Stromal cell of bone marrow (primary cell): ENCODE measurements at places on chromosomes 7 and 10.
A peak's percentile ranks its signal among the peaks of the same experiment; 100 is the strongest.

GRCh38 chr10:70815504-70816219, at the start of gene SGPL1:
SGPL1 (plus strand) TSS chr10:70815948; CDS start chr10:70816854, 906 bp downstream.
- DNase-seq = peak; percentile 63

DNA sequence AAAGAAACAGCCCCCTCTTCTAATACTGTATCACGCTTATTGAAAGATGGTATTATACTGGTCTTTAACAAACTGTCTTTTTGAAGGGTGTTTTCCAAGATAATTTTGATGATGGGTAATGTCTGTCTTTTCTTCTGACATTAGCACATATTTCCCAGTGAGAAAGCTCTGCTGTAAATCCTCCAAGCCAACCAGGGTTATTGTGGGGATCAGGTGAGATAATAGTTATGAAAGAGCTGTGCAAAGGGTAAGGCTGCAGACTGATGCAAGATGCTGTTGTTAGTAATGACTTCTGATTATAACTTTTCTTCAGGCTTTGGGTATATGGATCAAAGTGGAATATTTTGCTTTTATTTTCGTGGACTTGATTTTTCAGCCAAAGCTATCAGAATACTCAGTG, 581.7 kb downstream of the REEP3 start:
- DNase-seq = no peak

DNA sequence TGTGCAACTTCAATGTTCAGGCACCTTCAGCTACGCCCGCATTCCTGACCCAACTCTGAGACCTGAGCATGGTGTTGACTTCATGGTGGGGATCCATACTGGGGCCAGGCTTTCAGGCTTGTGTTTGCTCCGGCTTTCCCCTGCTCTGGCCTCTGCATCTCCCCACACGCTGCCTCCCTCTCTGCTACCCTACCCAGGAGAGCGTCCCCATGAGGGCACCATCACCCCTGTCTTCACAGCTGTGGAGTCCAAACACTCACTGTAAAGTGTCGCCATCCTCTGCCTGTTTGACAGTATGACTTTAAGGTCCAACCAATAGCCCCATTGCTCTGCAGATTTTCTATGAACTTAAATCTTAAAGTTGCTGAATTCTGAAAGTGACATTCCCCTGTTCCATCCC, 199.0 kb upstream of the GRB10 start:
- DNase-seq = no peak

DNA sequence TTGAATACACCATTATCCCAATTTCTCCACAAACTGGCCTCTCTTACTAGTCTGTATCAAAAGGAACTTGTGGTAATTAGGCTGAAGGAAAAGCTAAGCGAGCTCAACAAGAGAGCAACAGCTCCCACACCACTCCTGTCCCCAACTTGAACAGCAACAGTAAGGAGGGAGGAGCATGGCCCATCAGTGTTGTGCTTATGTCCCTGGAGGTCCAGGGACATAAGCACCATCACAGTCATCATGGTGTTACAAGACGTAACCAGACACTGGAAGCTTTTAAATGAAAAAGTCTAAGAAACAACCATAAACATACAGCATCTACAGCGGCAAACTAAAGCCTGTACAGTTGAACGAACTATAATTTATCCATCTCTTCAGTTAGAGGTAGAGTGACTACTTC, 989 bp downstream of the ERLIN1 start:
- no peak for DNase-seq

DNA sequence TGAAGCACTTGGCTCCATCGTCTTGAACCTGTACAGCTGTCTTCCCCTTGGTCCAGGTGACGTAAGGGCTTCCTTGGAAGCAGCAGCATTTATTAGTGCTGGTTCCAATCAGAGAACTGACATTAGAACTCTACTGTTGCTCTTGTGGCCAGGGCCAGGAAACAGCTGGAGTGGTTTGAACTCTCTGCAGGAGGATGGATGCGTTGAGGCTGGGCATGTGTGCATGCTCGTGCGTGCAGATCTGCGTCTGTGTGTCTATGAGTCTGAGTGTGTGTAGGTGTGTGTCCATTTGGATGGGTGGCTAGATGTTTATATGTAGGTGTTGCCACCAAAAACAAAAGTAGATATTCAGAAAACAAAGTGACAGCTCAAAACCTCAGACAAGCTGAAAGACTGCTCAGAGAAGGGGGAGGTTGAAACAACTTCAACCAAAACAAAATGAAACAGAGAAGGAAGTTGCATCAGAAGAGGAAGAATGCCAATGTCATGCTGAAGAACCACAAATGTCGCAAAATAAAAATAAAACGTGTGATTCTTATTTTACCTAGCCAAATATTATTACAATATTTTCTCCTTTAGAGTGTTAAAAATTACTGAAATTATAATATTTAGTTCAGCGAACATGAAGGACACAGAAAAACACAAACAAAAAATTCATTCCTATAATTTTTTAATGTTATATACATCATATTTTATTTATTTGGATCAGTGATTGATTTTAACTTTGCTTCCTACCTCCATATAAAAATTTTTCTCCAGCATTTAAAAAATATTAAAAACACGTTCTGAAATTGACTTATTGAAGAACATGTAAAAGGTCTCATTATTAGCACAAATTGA, 96.1 kb upstream of the MKLN1 start:
- peak; percentile 44 for DNase-seq

DNA sequence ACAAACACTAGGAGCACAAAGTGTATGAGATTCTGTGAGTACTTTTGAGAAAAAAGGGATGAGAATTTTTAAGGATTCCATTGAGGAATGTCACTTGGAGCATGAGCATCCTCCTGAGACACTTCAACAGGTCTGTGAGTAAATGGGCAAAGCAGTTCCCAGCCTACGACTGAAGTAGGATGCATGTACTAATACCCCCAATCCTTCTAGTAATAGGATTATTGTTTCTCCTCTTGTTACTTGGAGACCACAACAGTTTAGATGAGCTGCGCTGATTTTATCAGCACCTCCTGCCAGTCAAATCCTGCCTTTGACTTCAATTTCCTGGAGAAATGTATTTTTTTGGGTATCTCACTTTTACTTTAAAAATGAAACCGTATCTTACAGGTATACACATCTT, 820 bp downstream of the BBS9 start:
- DNase-seq = no peak

DNA sequence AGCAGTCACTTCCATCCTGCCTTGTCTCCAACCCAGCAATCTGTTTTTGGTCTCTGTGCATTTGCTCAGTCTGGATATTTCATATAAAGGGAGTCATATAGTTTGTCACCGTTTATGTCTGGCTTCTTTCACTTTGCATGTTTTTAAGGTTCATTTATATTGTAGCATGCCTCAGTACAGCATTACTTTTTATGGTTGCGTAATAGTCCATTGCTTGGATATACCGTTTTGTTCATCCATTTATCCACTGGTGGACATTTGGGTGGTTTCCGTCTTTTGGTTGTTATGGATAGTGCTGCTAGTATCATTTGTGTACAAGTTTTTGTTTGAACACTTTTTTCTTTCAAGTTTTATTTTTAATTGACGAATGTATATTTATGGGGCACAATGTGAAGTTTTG, 18.2 kb downstream of the TBC1D12 start:
- no peak for DNase-seq

DNA sequence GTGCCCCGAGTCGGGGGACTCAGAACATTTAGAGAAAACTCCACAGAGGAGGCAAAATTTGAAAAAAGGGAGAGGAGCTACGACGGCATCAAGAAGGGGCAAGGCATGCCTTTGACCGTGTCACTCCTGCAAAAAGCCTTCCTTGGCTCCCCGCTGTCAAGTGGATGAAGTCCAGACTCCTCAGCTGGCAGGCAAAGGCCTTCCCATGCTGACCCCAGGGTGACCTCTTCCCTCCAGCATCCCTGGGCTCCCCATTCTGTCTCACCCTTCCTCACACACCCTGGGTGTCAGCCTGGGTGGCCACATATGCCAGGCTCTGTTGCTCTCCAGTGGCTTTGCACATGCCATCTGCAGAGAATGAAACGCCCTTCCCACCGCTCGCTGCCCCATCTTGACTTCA, 88.4 kb upstream of the ZMIZ1 start:
- DNase-seq = no peak

DNA sequence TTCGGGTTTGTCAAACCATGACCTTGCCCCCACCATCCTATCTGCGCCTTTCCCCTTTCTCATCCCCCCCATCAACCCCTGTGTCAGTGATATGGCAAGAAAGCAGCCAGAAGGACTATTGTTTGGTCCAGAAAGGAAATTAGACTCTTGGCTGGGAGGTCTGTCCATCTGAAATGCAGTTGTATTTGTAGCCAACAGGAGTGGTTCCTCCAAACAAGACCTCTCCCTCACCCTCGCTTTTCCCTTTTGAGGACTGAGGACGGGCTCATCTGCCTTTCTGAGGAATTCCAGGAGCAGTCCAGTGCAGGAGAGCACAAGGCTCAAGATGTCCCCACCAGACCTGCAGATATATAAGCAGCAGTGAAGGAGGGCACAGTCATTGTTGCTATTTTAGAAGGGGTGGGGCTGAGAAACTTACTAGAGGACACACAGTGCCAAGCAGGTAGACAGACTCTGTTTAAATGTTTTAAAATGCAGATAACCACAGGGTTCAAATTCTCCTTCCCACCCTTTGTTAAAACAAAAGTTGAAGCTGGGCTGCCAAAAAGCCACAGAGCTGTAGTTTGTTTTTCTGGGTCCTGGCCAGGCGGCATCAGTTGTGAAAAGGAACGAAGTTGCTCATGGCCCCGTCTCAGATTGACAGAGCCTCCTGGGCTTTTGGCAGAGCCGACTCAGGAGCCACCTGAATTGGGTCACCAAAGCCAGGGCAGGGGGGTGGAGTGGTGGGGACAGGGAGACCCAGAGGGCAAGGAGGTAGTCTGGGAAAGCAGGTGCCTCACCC, 37.3 kb downstream of the CYP17A1 start:
- no peak for DNase-seq

- DNase-seq = no peak
Measured at GRCh38 chr7:101506531-101506930, 122.6 kb downstream of the MYL10 start.

DNA sequence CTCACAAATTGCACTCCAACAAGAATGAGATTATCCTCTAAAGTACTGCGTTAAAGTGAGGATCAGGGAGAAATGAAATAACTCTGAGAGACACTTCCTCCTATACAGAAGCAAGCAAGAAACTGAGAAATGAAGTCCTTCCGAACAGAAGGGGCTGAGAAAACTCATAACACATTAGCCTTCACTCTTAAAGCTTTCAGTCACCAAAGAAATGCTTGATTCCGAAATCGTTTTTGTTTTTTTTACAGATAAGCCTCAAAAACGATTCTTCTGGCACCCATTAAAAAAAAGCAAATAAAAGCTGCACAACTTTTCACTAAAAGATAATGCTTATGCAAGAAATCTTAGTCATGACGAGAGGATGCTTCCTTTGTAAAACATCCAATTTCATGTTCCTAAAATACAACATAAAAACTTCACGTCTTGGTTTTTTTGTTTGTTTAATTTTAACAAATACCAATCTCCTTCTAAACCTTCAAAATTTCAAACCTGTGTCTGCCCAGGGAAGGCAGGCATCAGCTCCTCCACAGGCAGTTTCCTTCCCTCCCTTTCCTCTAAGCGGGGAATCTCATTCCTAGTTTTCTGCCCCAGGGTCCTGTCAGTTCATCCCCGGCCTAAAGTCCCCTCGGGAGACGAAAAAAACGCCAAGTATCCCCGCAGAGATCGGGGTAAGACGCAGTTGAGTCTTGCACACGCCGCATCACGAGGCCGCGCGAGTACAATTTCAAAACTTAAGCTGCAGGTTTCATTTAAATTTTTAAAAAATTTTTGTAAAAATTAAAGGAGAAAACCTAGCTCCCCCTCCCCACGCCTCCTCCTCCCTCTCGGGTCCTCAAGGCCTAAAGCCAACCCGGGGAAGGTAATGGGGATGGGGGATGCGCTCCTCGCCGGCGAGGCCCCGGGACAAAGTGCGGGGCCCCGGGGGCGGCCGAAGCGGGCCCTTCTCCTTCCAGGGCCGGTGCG, 1.1 kb downstream of the BAZ1B start:
- DNase-seq = no peak

DNA sequence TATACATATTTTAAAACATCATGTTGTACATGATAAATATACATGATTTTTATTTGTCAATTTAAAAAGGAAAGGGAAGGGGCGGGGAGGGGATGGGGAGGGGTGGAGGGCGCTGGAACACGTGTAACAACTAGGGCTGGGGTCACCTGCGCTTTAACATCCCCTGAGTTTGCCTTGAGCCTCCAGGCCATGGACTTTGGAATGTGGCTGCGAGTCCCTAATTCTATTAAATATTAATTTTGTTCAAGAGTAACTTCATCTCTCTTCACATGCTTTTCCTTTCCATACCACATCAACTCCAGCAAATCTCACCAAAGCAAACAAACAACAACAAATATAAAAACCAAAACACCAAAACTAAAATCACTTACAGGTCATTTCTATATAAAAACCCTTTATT, 10.6 kb downstream of the IFIT5 start:
- DNase-seq = no peak

GRCh38 chr10:9068003-9068402, 1013.5 kb downstream of the GATA3 start:
- no peak for DNase-seq

DNA sequence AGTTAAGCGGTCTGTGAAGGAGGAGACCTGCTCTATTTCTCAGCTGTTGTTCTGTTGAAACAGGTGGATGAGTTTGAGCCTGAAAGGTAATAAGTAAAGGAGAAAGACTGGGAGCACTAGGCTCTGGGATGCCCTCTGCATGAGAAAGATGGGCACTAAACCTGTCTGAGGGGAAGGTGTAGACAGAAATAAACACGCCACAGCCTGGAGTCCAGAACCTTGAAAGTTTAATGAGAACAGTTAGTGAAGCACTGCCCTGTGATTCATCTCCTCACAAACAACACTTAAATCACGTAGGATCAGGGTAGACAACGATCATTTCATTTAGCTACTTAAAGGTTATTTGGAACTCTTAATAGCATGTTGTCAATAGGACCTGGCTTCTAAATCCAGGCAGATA, 193.1 kb downstream of the PHTF2 start:
- DNase-seq = no peak

- no peak for DNase-seq
Measured at GRCh38 chr10:93495654-93496321, 624 bp upstream of the CEP55 start.

- no peak for DNase-seq
Measured at GRCh38 chr7:112669306-112669705, 120.9 kb downstream of the TMEM168 start.

DNA sequence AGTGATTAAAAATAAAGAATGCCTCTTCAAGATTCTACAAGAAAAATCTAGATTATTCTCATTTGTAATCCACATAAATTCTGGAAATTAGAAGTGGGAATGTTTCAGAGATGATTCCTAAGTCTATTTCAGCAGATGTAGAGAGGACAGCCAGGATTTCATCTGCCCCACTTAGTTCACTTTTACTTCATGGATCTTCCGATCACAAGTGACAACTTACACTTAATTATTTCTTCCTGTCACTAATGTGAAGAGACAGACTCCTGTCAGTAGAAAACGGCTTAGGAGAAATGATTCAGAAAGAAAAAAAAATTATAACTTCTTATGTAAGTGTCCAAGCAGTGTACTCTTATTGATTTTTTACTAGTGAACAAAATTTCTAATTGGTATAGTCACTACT, 368.2 kb upstream of the SMIM30 start:
- DNase-seq = no peak
